ENCODE measurements at places on chromosomes 7 and 10. TPM values are rescaled to one million over a fixed set of nuclear protein-coding genes. Genes with fewer than 3 reads are reported as not detected.

DNA sequence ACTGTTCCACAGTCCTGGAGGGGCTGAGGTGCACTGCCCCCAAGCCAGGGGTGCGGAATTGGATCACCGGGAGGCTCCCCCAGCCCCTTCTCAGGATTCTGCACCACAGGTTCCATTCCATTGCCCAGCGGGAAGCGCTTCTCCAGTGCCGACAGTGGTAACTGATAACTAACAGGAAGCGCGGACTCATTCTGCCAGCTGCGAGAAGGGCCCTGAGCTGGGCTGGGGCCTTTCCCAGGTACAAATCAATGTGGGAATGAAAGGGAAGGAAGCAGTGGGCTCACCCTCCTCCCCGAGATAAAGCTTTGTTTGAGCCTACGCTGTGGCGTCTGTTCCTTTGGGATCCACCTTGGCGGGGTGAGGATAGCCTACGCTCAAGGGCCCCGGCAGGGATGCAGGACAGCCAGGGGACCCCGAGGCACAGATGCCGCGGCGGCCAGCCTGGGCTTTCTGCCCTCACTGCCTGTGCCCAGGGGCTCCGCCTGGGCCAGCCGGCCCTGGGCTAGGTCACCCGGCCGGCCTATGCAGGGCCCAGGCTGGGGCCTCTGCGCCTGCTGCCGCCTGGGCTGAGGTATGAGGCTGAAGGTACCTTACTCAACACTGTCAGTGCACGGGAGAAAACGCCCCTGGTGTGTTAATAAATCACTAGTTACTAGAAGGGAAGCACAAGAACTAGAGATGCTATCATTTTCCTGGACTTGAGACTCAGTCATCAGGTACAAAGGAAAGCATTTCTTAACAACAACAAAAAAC, 39.4 kb downstream of the EN2 start:
- no peak for DNase-seq

- DNase-seq = no peak
These were observed 33.1 kb downstream of the HBP1 start for GRCh38 chr7:107201795-107202450.

GRCh38 chr10:59885430-59886134, 20.8 kb downstream of the CCDC6 start:
- DNase-seq = no peak

HMX3 gene
- total RNA-seq = not detected

LDB3 gene
- total RNA-seq = 1.3 TPM

CARD11 gene
- total RNA-seq = 0.42 TPM

- DNase-seq = no peak
These were observed 142.6 kb upstream of the CAV2 start for GRCh38 chr7:116356979-116357378.

STEAP1B gene
- total RNA-seq = 2.6 TPM

GRCh38 chr10:7544203-7544602, 122.6 kb downstream of the ITIH5 start:
- no peak for DNase-seq

DNA sequence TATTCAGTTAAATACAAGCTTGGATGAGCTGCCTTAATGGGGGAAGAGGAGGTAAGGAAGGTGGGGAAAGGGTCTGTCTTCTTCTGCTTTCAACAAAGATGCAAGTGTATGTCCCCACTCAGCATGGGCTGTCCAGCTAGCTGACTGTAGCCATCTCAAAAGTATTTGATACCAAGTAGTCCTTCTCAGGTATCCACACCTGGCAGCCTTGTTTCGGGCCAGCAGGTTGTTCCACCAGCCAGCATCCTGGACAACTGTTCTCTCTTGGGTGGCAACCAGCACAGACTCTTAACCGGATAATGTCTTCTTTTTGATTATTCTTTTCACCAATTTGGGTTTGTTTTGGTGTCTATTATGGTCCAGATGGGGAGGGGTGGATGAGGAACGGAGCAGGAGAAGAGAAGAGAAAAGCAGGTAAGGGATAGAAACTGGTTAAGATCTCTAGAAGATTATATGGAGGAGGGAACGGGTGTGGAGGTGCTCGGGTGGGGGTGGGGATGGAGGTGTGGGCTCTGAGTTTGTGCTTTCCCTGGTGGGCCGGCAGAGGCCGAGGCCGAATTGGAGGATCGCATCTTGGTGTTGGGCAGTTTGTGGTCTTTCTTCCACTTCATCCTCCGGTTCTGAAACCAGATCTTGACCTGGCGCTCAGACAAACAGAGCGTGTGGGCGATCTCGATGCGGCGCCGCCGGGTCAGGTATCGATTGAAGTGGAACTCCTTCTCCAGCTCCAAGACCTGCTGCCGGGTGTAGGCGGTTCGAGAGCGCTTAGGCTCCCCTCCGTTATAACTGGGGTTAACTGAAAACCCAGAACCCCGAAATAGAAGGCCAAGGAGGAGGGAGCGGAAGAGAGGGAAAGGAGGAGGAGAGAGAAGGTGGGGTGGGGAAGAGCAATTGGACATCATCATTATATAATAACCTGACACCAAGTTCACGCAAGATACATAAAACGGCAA, 1.5 kb downstream of the HOXA4 start:
- no peak for DNase-seq

BICC1 gene
- 17.0 TPM for total RNA-seq

LIPJ gene
- not detected for total RNA-seq

TLX1 gene
- total RNA-seq = not detected

DNA sequence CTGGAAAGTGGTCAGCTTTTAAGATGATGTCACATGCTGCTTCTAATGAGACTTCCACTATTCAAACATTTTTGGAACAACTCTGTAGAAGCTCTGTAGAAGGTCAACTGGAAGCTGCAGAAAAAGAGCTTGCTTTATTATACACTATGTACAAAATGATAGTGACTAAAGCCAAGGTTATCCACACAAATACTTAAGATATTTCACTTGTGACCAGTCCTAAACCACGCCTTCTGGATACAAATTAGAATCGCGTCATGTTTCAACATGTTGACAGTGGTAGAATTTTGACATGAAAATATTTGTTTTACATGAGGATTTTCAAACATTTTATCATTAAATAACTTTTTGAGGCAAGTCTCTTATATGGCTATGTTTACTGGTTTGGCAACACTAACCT, 499.6 kb upstream of the PHF14 start:
- DNase-seq = no peak

- no peak for DNase-seq
These were observed 290.0 kb upstream of the MKI67 start for GRCh38 chr10:128416231-128416630.

Data from mesenteric fat pad (tissue), 1 donor.